ENCODE measurements at places on chromosomes 11 and 22. TPM values are rescaled to one million over a fixed set of nuclear protein-coding genes. Genes with fewer than 3 reads are reported as not detected.

Gene KIF18A
- 21.4 TPM for total RNA-seq

Gene AQP11
- 0.33 TPM for total RNA-seq

Gene VEGFB
- total RNA-seq: 81.2 TPM

Gene CRACR2B
- 23.7 TPM for total RNA-seq

Gene C11orf97
- not detected for total RNA-seq

Gene FREY1
- 1.8 TPM for total RNA-seq

Gene PLCB3
- 11.9 TPM for total RNA-seq

Gene IGLL1
- not detected for total RNA-seq

Gene E2F8
- total RNA-seq: 33.7 TPM

Gene CCDC15
- total RNA-seq: 7.9 TPM

Gene DAGLA
- total RNA-seq: 0.30 TPM

Gene SMC1B
- 0.53 TPM for total RNA-seq

All from activated naive CD4-positive, alpha-beta T cell treated with anti-CD3 and anti-CD28 coated beads, Interleukin-2, amount 10 ng/mL, durations not matched to agents 5 hours and 36 hours (primary cell).